Lower leg skin (tissue), 4 donors: ENCODE measurements at places on chromosomes 1 and 21. TPM values are rescaled to one million over a fixed set of nuclear protein-coding genes. Genes with fewer than 3 reads are reported as not detected.

GRCh38 chr1:36124404-36125128 is 456 bp downstream of the COL8A2 start:
- no peak for DNase-seq

DNA sequence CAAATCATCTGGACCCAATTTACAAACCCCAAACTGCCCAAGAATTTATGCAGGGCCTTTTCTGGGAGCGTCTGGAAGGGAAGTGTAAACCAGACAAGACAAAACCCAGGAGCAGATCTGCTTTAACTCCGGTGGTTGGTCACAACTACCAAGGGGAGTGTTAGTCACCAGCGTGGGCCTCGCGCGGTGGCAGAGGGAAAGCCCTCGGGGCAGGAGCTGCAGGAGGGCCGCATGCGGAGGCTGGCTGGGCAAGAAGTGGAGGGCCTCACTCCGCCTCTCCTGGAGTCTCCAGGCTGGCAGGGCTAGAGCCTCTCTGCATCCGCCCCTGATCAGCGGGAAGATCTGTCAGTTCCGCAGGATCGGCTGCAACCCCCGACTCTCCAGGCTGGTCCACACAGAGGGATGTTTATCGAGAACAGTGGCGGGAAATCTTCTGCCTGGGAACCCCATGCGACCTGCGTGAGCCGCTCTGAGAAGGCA is 2.0 kb downstream of the COL24A1 start:
- peak; percentile 83 for DNase-seq

DNA sequence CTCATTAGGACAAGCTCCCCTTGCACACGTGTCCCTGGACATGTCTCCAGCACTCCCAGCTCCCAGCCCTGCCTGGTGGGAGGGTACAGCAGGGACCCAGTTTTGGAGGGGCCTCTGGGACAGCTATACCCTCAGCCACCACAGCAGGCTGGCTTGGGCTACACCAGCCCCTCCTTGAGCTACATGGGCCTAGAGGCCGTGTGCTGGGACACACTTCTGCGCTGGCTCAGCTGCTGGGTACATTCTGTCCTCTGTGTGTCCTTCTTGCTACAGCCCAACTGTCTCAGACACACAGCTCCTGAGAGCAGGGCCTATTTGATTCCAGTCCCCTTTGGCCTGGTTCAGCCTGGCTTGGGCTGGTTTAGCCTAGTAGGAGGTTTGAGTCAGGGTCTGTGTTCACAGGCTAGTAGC is 26.7 kb downstream of the DMAP1 start:
- peak; percentile 47 for DNase-seq

- DNase-seq = no peak
These were observed 8.2 kb upstream of the LINGO4 start for GRCh38 chr1:151813271-151813977.

GRCh38 chr1:47703981-47704596 is 266.2 kb downstream of the FOXD2 start:
- no peak for DNase-seq

GRCh38 chr1:103170609-103171008 is 62.3 kb upstream of the COL11A1 start:
- DNase-seq = no peak

DNA sequence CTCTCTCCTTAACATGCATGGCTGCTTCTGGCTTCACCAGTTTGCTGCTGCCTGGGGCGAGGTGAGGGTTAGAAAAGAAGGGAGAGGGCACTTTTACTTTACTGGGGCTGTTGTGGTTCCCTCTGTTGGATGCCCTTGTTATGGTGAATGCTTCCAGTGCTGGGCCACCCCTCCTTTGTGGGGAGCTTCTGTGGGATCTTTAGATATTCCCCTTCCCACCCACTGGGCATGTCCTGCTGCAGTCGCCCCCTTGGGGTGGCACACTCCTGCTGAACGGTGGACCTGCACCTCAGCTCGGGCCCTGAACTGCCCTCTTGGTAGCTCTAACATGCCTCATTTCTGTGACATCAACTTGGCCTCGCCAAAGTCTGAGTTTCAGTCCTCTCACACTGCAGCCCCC is 6.0 kb downstream of the TNN start:
- DNase-seq = no peak

DNA sequence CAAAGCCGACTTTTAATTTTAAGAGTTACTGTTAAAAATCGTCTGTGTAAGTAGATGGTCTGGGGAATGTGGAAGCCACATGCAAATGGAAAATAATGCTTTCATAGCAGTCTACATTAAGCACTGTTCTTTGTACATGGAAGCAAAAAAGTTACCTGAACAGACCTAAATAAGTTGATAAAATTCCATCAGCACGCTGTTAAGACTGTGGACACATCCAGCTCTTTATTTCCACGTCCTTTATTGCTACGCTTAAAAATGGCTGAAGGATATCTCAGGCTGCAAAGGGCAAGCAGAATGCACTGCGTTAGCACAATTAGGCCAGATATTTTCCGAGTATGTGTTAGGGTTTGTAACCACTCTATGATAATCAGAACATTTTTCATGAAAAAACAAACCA is 22.3 kb downstream of the NR5A2 start:
- no peak for DNase-seq

GRCh38 chr1:152162792-152163463 is 3.9 kb upstream of the RPTN start:
- DNase-seq = no peak

Gene KRTAP19-3
- not detected for total RNA-seq

DNA sequence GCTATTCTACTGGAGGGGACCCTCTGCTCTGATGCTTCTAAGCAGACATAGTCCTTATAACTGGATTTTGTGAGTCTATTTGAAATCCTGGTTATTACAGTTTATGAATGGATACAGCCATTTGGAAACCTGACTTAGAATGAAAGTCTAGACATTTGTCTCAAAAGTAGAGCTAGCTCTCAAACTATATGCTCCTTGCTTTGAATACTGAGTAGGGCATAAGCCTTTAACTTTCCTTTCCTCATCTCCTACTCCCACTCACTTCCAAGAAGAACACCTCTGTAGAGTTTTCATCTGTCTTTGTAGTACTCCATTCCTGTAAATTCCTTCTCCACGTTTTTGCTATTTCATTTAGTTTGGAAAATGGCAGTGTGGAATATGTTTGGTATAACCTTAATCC is 9.0 kb upstream of the ARID1A start:
- no peak for DNase-seq

Gene CXADR
- 132 TPM for total RNA-seq

DNA sequence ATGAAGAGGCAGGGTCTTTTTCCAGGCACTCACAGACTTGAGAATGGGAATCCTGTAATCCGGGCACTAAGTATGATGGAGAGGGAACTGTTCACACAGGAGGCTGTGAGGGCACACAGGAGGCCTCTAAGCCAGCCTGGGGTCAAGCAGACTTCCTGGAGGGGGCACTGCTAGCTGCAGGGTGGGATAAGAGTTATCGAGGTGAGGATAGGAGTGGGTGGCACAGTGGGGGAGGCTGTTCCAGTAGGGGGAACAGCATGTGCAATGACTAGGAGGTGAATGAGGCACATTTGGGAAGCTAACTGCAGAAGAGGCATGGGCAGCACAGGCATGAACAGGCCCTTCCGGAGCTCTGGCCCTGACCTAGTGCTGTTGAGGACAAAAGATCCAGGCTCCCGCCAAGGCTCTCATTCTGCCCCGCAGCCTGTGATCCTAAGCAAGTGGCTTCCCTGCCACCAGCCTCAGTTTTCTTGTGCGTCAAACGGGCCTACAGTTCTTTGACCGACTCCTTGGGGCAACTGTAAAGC is 216.7 kb downstream of the TRABD2B start:
- no peak for DNase-seq

- DNase-seq = peak; percentile 91
These were observed 55.2 kb downstream of the SLC9A1 start for GRCh38 chr1:27099587-27100334.

Gene PCAT6
- total RNA-seq = 4.6 TPM

DNA sequence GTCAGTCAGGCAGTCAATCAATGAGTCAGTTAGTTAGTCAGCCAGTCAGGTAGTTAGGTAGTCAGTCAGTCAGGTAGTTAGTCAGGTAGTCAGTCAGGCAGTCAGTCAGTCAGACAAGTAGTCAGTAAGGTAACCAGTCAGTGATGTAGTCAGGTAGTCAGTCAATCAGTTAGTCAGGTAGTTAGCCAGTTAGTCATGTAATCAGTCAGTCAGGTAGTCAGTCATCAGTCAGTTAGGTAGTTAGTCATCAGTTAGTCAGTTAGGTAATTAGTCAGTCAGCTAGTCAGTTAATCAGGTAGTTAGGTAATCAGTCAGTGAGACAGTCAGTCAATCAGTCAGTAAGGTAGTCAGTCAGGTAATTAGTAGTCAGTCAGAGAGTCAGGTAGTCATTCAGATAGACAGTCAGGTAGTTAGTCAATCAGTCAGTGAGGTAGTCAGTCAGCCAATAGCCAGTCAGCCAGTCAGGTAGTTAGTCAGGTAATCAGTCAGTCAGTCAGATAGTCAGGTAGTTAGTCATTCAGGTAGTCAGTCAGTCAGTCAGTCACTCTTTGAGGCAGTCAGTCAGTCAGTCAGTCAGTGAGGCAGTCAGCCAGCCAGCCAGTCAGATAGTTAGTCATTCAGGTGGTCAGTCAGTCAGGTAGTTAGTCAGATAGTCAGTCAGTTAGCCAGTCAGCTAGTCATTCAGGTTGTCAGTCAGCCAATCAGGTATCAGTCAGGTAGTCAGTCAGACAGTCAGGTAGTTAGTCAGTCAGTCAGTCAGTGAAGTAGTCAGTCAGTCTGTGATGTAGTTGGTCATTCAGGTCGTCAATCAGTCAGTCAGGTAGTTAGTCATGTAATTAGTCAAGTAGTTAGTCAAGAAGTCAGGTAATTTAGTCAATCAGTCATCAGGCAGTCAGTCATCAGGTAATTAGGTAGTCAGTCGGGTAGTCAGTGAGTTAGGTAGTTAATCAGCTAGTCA is 15.3 kb downstream of the KRTAP10-1 start:
- no peak for DNase-seq

- no peak for DNase-seq
These were observed 4.9 kb downstream of the CAMK2N1 start for GRCh38 chr1:20480951-20481617.

DNA sequence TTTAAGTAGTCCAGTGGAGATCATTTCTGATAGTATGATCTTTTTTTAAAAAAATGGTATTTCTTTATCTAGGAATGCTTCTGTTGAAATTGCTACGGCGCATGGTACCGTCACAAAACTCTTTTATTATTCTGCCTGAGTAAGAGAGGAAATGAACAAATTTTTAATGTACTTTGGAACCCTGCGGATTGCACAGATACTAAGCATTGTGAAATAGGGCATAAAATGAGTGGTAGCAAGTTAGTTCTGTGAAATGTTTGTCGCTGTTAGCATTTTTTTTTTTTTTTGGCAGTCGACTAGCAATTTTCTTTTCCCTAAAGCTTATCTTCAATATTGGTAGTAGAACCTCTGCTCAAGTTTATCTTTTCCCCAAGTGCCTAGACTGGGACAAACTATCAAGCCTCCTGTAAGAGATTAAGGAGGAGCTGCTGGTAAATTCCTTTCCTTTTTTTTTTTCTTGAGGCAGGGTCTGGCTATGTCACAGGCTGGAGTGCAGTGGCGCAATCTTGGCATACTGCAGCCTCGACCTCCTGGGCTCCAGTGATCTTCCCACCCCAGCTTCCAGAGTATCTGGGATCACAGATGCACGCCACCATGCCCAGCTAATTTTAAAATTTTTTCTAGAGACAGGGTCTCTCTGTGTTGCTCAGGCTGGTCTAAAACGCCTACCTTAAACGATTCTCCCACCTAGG is 2.2 kb downstream of the ITSN1 start:
- no peak for DNase-seq

Gene A3GALT2
- total RNA-seq = not detected

DNA sequence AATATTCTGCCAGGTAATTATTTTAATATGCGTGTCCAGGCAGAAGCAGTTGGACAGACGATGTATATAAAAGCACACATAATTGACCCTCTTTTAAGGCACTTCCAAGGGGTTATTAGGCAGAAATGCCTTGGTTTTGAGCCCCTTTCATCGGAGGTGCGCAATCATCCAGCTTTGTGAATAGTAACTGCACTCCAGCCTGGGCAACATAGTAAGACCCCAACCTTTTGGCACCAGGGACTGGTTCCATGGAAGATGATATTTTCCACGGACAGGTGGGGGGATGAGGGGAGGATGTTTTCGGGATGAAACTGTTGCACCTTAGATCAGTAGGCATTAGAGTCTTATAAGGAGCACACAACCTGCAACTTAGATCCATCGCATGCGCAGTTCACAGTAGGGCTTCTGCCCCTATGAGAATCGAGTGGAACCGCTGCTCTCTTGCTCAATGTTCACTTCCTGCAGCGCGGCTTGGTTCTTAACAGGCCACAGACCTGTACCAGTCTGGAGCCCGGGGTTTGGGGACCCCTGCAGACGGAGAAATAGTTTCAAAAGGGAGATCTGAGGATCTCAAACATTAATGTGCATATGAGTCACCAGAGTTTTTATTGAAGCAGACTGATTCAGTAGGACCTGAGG is 1.8 kb upstream of the MCOLN2 start:
- DNase-seq = no peak

Gene KRTAP11-1
- total RNA-seq = 3.2 TPM

DNA sequence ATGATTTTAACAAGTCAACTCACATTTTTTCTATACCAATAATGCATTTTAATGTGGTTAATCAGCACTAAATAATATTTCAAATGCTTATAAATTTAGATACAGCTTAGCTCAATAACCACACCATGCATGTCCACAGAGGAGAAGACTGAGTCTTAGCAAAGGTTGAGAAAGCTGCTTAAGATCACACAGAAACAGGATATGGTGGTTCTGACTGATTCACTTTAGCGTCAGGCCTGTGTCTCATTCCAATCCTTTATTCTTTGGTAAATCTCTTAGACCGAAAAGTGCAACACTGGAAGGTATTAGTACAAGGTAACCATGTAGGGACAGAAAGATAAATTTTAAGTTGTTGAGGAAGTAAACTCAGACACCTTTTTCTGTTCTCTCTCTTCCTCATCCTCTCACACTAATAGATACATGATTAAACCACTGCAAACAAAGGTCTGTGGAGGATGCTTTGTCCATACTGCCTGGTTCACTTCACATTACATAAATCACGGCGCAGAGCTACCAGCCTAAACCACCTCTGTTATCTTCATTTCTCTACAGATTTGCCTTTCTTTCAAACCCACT is 139.0 kb downstream of the DPYD start:
- DNase-seq = no peak

DNA sequence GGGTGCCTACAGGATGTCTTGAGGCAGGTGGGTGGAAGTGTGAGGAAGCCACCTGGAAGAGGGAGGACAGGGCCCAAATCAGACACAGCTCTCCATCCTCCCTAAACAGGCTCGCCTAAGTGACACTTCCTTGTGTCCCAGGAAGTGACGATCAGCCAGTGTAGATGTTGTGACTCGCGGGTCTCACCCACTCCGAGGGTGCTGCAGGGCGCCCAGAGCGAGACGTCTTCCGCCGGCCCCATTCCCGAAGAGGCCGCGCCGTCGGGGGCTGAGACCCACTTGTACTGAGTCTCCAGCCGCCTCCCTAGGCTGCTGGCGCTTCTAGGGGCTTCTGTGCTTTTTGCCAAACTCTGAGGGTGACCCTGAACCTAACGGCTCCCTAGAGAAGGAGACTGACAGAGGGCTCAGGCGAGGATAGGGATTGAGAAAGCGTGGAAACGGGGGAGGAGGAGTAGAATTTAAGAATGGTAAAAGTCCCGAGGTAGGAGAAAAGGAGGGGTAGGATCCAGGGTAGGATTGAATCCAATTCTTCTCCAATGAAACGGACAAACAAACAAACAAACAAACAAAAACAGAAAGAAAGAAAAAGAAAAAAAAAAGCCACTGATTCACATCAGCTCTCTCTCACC is 543 bp upstream of the MARK1 start:
- no peak for DNase-seq
